ENCODE measurements at places on chromosomes 2 and 18. TPM values are rescaled to one million over a fixed set of nuclear protein-coding genes. Genes with fewer than 3 reads are reported as not detected.

TANC1 gene
- 8.5 TPM for total RNA-seq

OR6B2 gene
- total RNA-seq = not detected

DNA sequence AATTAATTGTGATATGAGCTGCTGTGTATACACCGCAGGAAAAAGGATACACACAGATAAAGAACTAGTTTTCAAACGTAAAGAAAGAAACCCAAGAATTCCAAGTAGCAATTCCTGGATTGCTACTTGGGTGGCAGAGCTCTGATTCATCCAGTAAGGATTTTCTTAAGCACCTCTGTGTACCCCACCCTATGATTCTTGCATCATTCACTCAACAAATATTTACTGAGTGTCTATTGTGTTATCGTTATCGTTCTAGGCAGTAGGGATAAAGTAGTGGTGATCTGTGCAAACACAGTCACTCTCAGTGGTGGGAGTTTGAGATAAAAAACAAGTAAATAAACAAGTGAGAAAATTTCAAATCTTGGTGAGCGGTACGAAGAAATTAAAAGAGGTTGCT, 4.9 kb upstream of the TMEM200C start:
- no peaks in the 10 kb centered on the region for H3K36me3 ChIP-seq
- no peak overlapping the region for H3K4me3 ChIP-seq
- no peak overlapping the region for H3K27ac ChIP-seq
- H3K4me1 ChIP-seq = peaks cover 13% of the 10 kb centered on the region
- H3K27me3 ChIP-seq = peaks cover 11% of the 10 kb centered on the region

- H3K27me3 ChIP-seq = no peaks in the 10 kb centered on the region
- no peaks in the 10 kb centered on the region for H3K36me3 ChIP-seq
- peaks cover 33% of the 10 kb centered on the region for H3K4me1 ChIP-seq
- H3K27ac ChIP-seq = no peak overlapping the region
- no peak overlapping the region for H3K4me3 ChIP-seq
- DNase-seq = no peak
These were observed 106.2 kb downstream of the CPO start for GRCh38 chr2:207045531-207045930.

GRCh38 chr18:13353084-13353823, 134.7 kb downstream of the LDLRAD4 start:
- peaks cover 6% of the 10 kb centered on the region for H3K36me3 ChIP-seq
- H3K27ac ChIP-seq = no peak overlapping the region
- no peaks in the 10 kb centered on the region for H3K27me3 ChIP-seq
- H3K4me1 ChIP-seq = no peaks in the 10 kb centered on the region

- H3K36me3 ChIP-seq = no peaks in the 10 kb centered on the region
- no peaks in the 10 kb centered on the region for H3K27me3 ChIP-seq
- peak overlapping the region; percentile 68 for H3K27ac ChIP-seq
These were observed 2.2 kb downstream of the SH2D6 start for GRCh38 chr2:85420536-85421259.

DNA sequence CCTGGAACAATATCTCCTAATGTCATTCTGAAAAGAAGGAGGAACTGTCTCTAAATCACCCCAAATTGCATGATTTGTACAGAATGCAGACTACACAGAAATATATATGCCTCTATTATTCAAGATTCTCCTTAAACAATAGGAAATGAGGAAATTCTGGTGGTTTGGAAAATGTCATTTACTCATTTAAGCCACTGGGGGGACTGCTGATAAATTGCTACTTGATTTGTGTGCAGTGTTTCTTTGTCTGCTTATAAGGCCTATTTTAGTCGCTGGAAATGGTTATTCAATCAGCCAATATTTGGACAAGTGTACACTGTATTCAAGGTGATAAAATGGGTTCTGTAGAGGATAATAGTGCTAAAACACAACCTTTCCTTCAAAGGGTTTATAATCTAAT, 801.9 kb upstream of the CELF4 start:
- peaks cover 13% of the 10 kb centered on the region for H3K4me1 ChIP-seq
- H3K27me3 ChIP-seq = no peaks in the 10 kb centered on the region
- H3K4me3 ChIP-seq = no peak overlapping the region
- H3K27ac ChIP-seq = no peak overlapping the region
- peak; percentile 7 for DNase-seq

DNA sequence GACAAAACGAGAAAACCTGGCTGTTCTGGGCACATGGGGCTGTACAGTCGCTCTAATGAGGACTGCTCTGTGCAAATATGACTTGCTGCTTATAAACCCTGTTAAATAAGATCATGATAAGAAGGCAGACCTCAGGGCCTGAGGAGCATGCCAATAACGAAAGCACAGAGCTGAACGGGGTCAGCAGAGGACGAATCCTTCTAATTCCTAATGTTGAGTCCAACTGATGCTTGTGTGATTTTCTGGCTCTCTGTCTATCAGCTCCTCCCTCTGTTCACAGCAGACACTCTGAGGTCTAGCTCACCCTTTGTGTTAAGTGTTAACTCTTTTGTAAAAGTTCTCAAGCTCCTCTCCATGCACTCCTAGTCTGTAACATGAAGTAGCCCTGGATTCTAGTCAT, 167.2 kb upstream of the REV1 start:
- DNase-seq = no peak
- no peaks in the 10 kb centered on the region for H3K36me3 ChIP-seq
- no peaks in the 10 kb centered on the region for H3K27me3 ChIP-seq
- H3K27ac ChIP-seq = no peak overlapping the region
- peaks cover 6% of the 10 kb centered on the region for H3K4me1 ChIP-seq

DNA sequence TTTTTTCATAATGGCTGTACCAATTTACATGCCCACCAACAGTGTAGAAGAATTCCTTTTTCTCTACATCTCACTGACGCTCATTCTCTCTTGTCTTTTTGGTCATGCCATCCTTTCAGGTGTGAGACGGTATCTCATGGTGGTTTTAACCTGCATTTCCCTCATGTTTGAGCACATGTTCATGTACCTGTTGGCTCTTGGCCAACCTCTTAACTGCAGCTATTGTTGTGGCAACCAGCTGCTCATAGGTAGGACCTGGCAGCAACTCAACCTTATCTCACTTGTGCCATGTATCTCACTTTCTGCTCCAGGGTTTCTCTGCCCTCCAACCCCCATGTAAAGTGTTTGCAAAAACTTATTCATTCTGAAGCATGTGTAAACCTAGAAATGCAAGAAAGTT, 167.5 kb downstream of the UPP2 start:
- H3K4me3 ChIP-seq = no peak overlapping the region
- DNase-seq = no peak
- no peaks in the 10 kb centered on the region for H3K4me1 ChIP-seq
- no peak overlapping the region for H3K27ac ChIP-seq

GRCh38 chr2:11835403-11835802, 89.0 kb downstream of the LPIN1 start:
- no peak overlapping the region for H3K4me3 ChIP-seq
- DNase-seq = no peak
- no peaks in the 10 kb centered on the region for H3K27me3 ChIP-seq
- H3K4me1 ChIP-seq = peaks cover 9% of the 10 kb centered on the region
- no peaks in the 10 kb centered on the region for H3K36me3 ChIP-seq

DNA sequence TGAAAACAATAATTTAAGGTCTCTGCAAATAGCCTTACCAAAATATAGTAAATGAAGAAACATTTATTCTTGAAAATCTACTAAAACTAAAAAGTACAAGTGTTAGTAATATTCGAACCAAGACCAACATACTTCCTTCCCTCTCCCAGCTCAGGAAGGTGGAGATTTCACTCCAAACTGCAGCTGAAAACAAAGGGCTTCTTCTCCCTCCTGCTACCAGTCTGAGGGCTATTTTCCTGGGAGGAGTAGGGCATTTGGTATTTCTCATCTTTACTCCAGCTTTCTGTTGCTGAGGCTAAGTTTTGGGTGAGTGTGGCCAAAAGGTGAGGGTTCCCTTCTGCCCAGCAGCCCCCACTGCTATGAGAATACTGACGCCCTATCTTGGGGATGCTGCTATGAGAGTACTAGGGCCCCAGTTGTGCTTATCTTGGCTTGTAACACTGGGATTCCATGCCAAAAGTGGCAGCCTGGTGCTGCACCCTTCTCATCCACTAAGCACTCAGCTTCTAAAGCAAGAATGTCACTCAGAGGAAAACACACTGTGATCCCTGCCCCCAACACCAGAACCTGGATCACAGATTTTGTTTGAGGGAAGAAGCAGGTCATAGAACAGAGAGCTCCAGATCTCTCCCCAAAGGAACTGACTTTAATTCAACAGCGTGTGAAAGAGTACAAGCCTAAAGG, 130.7 kb upstream of the KLF7 start:
- H3K36me3 ChIP-seq = no peaks in the 10 kb centered on the region
- no peaks in the 10 kb centered on the region for H3K27me3 ChIP-seq
- H3K27ac ChIP-seq = no peak overlapping the region
- H3K4me3 ChIP-seq = no peak overlapping the region
- H3K4me1 ChIP-seq = peaks cover 23% of the 10 kb centered on the region

Data from GM23338 (cell line).